PC-9 (cell line): ENCODE measurements at places on chromosomes 3 and 15. TPM values are rescaled to one million over a fixed set of nuclear protein-coding genes. Genes with fewer than 3 reads are reported as not detected.

Gene CATSPER2
- total RNA-seq, result 5.8 and 8.0 TPM in 2 replicates

Gene CLRN1
- total RNA-seq, result not detected in 2 replicates

Gene KLHL25
- total RNA-seq, result 5.3 and 5.6 TPM in 2 replicates

Gene CISH
- total RNA-seq, result 2.7 and 3.2 TPM in 2 replicates

Gene ZBTB11
- 18.0 and 22.1 TPM in 2 replicates for total RNA-seq

Gene ZDHHC19
- not detected in 2 replicates for total RNA-seq

Gene DUOXA2
- not detected in 2 replicates for total RNA-seq

DNA sequence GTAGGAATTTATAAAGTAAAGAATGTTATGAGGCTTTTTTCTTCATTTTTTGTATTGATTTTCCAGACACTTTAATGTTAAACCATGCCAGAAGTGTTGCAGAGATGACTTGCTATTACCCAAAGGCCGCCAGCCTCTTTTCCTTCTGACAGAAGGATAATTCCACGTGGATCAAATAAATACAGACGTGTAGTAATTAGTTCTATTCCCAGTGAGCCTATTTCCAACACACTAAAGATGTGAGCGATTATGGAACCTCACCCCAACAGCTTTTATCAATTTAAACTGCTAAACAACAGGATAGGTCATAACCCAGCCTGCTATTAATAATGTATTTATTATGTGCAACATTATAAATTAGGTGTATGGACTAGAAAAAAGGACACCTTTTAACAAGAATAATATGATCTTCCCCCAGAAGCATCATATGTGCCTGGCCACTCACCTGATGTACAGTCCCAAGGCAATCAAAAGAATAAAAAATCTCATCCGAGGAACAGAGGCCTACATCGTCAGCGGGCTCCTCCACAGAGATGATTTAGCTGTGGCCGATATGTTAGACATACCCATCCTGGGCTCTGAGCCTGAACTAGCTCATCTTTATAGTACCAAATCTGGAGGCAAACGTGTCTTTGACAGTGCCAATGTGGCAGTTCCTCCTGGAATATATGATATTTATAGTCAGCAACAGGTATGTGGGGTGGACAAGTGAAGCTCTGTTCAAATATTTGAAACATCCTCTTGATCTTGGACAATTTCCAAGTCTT is 125.9 kb upstream of the C15orf61 start:
- no peak for DNase-seq

- DNase-seq, result no peak
These were observed 1.0 kb downstream of the CSPG5 start for GRCh38 chr3:47577583-47578118.

DNA sequence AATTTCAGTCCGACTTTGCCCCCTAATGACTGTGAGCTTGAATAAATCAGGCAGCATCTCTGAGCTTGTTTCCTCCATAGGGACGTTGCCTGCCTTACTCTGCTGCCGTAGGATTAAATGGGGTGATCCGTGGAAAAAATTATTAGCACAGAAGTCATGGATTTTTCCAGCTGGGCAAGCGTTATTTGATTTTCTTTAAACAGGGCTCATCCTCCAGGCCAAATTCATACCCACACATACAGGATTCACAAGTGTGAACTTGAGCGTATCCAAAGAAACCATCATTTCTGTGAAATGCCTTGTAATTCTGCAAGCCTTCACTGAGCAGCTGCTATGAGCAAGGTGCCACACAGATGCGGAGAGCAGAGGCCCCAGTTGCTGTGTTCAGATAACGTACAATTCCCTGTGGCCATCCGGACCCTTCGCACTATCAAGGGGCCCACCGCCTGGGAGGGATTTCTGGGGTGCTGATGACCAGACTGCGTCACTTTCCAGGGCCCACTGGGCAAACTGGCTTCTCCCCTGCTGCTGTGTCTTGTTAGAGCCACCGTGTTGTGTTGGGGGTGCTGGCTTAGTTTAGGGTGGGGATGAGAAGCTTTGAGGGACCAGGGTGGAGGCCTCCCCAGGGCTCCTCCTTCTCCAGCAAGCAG is 61.4 kb downstream of the MGLL start:
- DNase-seq, result no peak

DNA sequence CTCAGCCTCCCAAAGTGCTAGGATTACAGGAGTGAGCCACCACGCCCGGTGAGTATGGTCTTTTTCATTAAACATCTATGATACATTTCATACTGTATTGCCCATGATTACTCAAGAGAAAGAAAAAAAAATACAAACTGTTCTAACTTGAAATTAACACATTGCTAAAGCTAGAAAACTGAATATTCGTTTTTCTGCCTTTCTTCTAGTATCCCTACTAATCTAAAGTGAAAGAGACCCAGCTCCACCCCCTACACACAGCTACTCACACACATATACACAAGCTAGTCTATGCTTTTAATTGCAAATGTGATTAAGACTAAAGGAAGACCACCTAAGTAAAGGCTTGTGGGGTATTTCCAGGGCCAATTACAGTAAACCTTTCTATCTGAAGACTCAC is 43.1 kb downstream of the INO80 start:
- no peak for DNase-seq

- no peak for DNase-seq
These were observed 35.4 kb downstream of the GRAMD1C start for GRCh38 chr3:113873814-113874526.

- DNase-seq, result no peak
These were observed 875.1 kb downstream of the NSUN3 start for GRCh38 chr3:94937980-94938379.

DNA sequence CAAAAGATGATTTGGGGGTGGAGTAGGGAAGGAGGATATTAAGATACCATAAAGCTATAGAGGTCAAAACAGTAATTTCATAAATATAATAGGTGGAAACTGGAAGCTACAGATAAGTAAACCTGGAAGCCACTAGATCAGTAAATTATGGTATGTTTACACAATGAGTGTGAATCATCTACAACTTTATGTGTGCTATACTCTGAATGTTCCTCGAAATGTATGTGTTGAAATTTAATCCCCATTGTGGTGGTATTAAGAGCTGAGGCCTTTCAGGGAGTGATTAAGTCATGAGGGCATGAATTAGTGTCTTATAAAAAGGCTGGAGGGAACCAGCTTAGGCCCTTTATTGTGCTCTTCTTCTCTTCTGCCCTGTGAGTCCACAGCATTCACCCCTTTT is 25.2 kb downstream of the EOMES start:
- DNase-seq, result peak; percentile 75

DNA sequence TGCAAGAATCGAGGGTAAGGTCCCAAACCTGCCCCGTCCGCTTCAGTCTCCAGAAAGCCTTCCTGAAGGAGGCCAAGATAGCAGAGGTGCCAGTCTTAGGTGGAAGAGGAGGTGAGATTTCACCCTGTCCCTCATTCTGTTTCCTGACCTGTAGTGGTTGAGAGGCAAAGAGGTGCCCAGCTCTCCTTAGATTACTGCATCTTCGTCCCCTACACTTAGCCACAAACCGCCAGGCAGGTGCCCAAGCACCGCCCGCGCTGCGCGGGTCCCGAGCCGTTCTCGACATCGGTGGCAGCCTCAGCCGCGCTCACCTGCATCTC is 23.8 kb upstream of the POLG start:
- no peak for DNase-seq

DNA sequence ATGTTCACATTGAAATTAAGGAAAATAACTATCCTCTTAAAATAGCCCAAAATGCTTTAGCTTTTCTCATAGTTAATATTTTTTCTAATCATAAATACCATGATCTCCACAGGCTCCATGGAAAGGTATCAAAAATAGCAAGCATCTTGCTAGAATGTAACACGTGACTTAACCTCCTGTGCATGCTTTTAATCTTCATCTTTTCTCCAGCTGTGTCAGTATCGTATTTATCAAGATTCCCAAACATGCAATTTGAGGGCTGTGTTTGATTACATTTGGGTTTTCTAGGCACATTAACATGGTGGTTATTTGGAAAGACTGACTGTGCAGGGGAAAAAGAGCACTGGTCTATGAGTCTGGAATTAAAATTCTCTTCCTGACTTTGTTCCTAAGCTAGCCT is 472.5 kb upstream of the MCTP2 start:
- no peak for DNase-seq

DNA sequence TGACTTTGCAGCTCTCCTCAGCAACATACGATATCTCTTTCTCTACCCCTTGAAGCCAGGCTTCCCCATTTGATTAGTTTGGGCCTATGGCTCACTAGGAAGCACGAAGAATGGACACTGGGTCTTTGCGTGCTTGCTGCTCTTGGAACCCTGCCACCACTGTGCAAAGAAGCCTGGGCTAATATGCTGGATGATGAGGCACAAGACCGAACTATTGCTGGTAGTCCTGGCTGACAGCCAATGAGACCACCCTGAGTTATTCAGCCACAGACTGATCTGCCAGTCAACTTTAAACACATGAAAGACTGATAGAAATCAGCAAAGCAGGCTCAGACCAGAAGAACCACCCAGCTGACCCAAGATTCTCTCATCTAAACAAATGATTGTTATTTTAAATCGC is 250.3 kb downstream of the CBLB start:
- DNase-seq, result no peak

DNA sequence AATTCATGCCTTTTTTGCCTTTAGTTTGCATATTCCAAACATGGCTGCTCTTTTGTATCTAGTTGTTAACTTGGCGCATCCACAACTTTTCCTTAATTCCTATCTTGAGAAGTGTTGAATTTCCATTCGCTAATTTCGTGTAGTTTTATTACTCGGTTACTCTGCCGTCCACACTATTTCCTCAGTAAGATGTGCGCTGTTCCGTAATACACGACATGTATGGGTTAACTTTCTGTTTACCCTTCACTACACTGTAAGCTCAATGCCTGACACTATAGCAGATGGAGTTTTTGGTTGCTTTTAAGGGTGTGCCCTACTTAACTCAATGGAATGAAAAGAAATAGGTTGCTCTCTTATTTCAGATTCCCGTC is 724 bp downstream of the RPSA start:
- DNase-seq, result no peak

GRCh38 chr15:36948982-36949381 is 151.4 kb downstream of the MEIS2 start:
- no peak for DNase-seq

GRCh38 chr3:171262431-171262830 is 197.8 kb downstream of the TNIK start:
- DNase-seq, result no peak

DNA sequence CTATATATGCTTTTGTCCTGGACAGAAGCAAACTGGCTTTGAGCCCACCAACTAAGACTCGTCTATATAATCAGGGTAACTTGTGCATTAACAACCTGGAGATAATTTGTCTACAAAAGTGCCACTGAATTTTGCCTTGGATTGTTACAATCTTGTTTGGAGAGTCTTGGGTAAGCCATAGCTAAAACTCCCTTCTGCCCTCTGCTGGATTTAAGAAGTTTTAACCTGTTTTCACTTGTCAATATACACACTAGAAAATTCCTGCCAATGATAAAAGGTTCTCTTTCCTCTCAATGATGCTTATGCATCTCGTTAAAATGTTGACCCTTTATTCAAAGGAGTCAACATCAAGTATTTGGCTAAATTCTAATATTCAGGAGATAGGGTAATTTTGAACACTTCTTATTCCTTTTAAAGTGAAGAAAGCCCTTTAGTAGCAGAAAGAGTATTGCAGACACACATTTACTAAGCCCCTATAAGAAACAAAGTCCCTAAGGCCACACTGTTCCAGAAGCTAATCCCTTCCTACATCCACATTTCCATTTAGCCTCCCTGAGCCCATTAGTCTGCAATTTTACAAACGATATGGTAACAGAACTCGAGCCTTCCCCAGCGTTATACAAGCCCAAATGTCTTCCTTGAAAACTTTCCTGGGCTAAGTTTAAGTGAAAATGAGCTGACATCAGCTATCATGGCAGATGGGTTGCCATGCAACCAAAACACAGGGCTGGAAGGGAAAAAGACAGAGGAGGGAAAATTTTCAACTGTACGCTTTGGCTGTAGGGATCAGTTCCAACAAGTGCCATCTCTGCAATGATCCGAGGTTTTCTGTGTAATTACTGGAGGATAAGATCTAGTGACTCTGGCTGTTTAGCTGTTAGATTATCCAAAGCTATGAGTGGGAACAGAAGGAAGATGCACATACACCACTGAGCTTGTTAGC is 75.9 kb upstream of the FGF12 start:
- no peak for DNase-seq

DNA sequence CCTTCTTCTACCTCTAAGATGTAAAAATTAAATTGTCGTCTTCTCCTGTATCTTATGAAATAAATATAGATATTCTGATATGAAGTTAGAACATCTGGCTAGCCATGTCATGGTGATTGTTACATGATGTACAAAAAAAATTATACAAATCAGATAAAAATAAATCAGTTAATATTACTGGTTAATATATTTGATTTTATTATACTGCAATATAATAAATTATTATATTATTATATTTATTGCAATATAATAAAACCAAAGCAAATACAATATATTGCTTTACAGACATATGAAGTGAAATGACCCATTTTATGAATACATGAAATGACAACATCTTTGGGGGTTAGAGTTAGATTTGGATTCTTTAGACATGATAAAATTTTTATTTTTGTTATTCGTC is 72.3 kb upstream of the NAALADL2 start:
- no peak for DNase-seq

- DNase-seq, result no peak
These were observed 81.7 kb downstream of the PRICKLE2 start for GRCh38 chr3:64143409-64144130.

DNA sequence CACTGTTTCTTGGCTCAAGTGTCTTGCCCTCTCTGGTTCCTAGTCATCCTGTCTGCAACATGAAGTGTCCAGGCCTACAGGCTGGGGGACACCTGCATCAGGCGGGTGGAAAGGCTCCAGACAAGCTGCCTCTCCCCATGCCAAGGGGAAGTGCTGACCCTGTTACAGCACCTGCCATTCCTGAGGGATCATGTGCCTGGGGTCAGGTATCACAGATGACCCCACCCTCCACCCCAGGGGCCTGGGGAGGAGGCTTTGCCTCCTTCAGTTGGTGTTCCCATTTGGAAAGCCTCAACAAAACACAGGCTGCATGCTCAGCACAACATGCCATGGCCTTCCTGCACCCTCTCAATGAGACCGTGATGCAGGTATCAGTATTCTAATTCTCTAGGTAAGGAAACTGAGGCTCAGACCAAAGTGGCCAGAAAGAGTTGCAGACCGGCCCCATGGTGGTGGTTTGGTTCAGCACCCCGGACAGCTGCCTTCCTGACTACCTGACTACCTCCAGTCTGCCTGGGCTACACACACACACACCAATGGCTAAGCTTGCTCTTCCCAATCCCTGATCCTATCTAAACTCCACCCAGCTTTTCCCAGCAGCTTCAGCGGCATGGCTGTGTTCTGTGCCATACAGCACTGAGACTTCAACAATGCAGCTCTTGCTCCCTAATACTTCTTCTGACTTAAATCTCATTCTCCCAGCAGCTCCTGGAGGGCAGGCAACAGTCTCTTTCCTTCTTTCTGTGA is 69.7 kb upstream of the LINGO1 start:
- peak; percentile 35 for DNase-seq

- no peak for DNase-seq
These were observed 7.6 kb downstream of the GPD1L start for GRCh38 chr3:32113981-32114545.
